ENCODE measurements at places on chromosomes 11 and 22.
A peak's percentile ranks its signal among the peaks of the same experiment; 100 is the strongest.

DNA sequence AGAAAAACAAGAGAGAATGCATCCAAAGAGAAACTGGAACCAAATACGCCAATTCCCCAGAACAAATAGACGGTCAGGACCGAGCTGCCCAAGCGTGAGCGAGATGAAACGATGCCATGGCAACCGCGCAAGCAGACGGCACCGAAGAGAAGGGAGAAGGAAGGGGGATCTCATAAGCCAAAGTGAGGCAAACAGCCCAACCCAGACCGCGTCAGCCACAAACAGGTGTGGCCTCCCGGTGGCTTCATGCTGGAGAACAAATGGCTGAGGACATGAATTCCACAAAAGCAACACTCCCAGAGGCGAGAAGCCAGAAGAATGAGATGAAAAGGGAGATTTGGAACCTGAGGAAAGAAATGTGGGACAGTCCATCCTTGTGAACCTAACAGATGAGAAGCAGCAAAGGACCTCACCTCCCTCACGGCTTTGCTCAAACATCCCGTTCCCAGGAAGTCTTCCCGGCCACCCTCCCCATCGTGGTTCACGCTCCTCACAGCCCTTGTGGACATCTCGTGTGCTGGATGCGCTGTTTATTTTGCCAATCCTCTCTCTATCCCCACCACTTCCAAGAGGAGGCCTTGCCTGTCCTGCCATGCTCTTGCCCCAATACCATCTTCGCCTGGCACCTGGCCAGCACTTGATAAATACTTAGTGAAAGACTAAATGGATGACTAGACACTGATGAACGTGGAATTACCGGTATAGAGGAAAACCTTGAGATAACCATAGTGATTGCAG is 89.1 kb upstream of the RTL6 start:
- peak; percentile 14 for DNase-seq

DNA sequence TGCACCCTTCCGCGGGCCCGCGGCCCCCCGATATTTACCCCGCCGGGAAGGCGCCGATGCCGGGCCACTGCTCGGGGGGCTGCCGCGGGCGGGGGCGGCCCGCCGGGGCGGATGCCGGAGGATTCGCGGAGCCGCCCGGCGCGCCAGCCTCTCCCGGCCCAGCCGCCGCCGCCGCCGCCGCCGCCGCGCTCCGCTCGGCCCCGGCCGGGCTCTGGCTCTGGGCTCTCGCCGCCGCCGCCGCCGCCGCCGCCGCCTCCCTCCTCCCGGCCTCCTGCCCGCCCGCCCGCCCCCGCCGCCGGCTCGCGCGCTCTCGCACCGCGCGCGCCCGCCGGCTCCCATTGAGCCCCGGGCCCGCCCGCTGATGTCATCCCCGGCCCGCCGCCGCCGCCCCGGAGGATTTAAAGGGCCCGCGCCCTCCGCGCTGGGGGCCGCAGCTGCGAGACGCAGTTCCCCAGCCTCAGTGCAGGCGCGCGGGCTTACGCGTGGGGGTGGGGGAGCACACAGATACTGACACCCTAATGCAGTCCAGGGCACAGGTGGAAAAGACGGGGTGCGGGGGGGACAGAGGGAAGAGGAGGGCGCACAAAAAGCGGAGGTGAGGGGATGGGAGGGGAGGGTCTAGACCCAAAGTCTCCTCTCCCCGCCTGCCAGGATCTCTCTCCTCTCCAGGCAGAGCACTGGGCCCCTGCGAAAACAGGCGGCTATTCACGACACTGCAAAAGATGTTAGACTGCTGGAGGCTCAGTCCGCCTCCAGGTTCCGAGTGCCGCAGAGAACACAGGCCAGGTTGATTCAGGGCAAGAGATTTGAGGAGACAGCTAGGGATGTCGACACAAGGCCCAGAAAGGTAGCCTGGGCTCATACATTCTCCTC is at the start of gene CSNK1E:
TSS of gene CSNK1E (minus strand) at position 312 of the 873 bp plus-strand sequence. CDS start 3,276 bp downstream, outside the sequence.
- peak; percentile 77 for DNase-seq

DNA sequence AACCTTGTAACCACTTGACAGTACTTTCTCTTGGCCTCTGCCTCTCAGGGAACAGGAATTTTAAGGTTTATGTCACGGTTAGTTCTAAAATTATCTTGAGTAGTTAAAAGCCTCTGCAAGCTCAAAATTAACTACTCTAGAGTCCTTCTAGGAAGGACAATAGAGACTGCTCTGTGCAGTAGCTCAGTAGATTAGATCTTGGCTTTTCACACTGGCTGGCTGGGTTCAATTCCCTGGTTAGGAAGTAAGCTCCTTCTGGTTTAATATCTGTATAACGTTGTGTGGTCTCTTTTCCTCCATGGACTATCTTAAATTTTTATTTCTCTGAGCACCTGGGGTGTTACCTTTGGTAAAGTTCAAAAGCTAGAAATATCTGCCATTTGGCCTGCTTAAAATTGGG is 109.2 kb downstream of the AASDHPPT start:
- no peak for DNase-seq

- DNase-seq, result no peak
These were observed 2.5 kb upstream of the LRRC74B start for GRCh38 chr22:21042978-21043859.

- DNase-seq, result no peak
These were observed 41.2 kb upstream of the POLD3 start for GRCh38 chr11:74550991-74551753.

GRCh38 chr11:117502779-117503100 is 175.1 kb downstream of the CEP164 start:
- no peak for DNase-seq
